ENCODE measurements at places on chromosomes 1 and 21.
A peak's percentile ranks its signal among the peaks of the same experiment; 100 is the strongest.

- no peak for DNase-seq
Measured at GRCh38 chr1:235073968-235074522, 54.6 kb downstream of the TOMM20 start.

GRCh38 chr1:30190511-30191153, 532.8 kb downstream of the MATN1 start:
- no peak for DNase-seq

DNA sequence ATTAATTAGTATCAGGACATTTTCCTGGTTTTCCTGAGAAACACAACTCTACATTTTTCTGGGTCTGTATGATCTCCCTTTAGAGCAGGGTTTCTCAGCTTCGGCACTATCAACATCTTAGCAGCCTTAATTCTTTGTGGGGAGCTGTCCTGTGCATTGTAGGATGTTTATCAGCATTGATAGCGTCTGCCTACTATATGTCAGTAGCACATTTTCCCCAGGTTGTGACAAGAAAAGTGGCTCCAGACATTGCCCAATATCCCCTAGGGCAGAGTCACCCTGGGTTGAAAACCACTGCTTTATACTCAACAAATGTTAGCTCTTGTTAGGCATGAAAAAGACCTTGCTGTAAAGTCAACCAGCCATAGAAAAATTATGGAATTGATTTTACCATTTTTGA, 195.1 kb upstream of the FMN2 start:
- no peak for DNase-seq

DNA sequence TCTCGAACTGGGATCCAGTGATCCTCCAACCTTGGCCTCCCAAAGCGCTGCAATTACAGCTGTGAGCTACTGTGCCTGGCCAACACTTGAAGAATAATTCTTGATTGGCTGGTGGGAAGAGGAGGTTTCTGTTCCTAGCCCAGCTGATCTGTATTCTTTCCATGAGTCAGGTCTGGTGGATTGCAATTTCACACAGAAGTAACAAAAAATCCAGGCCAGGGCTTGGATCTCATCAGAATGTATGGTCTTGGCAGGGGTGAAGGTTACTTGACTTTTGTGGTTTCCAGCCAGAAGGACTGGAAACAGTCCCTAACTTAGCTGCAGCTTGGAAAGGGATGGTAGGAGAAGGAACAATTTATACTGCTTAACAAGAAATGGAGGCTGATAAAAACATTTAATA, 5.1 kb upstream of the HP1BP3 start:
- DNase-seq, result no peak

- no peak for DNase-seq
Measured at GRCh38 chr1:234089396-234089795, 184.9 kb downstream of the SLC35F3 start.

- peak; percentile 11 for DNase-seq
Measured at GRCh38 chr1:154502744-154503115, 518 bp upstream of the SHE start.

DNA sequence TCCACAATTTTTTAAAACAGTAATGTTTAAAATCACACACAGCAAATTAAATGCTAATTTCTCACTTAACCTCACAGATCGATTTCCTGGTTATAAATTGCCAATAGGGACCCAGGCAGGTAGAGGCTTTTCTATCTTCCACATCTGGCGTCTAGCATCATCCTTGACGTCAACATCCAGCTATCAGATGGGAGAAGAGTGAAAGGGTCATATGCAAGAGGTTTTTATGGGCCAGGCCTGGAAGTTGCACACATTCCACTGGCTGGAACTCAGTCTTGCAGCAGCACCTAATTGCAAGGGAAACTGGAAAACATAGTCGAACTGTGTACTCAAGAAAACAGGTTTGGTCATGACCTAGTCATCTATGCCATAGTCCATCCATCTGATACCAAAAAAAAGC, 6.0 kb upstream of the EEIG2 start:
- no peak for DNase-seq

DNA sequence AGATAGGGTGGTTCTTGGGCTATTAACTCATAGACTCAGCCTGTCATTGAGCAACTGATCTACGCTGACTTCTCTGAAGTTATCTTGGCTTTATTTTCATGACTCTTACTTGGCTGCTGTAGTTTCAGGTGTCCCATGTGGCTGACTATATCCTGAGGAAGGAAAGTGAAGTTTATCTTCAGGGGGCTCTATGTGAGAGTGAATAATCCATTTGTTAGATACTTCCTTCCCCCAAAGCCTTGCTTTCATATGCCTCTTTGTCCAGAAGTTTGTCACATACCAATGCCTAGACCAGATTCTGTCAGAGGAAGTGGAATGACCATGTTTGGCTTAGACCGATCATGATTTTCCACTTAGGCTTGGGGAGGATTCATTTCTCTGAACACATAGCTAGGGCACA, 27.9 kb upstream of the C1orf87 start:
- no peak for DNase-seq

DNA sequence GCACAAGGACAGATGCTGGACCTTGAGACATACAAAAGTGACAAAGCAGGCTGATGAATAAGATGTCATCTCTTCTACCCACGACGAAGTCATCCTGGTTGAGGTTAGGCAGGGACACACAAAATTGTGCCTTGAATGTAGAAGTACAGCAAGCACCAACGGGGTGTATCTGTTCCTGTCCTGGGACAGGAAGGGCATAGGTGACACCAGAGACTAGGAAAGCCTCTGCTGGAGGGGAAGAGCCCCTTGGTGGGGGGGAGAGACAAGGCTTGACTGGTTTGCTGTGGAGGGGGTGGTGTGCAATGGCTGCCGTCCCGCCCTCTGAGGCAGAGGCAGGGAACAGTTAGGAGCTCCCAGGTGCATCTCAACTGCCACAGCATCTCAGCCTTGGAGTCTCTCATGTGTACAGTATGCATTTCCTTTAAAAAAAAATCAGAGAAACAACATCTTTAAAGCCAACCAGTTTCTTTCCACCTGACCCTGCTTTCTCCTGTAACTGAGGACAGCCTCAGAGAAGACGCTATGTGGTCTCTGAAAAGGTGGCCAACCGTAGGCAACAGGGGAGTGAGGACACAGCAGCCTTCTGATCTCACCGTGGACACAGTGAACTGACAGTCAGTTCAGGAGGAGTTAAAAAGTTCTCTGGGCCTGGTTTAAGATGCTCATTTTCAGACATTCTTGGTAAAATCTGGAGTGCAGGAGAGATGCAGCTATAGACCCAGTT, 17.7 kb upstream of the GFI1 start:
- no peak for DNase-seq

DNA sequence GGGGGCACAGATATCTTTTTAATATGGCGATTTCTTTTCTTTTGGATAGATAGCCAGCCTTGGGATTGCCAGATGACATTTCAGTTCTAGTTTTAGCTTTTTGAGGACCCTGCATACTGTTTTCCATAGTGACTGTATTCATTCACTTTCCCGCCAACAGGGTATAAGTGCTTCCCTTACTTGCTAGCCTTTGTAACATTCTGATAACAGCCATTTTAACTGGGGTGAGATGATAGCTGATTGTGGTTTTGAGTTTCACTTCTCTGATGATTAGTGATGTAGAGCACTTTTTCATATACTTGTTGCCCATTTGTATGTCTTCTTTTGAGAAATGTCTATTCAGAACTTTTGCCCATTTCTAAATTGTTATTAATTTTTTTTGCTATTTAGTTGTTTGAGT, 151.9 kb downstream of the NTPCR start:
- DNase-seq, result no peak

DNA sequence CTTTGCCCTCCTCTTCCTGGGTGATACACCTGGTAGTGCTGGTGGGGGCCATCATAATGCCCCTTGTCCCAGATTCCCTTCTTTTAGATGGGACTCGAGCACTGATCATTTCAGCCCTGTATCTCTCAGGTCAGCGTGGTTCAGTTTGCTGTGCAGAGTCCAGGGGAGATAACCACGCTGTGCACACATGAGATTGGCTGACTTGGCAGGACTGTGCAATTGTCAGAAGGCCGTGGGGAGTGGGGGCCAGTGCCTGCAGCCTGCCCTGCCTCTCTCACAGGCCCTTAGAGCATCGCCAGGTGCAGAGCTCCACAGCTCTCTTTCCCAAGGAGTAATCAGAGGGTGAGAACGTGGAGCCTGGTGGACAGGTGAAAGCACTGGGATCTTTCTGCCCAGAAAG, 15.2 kb downstream of the EPHX1 start:
- DNase-seq, result no peak

DNA sequence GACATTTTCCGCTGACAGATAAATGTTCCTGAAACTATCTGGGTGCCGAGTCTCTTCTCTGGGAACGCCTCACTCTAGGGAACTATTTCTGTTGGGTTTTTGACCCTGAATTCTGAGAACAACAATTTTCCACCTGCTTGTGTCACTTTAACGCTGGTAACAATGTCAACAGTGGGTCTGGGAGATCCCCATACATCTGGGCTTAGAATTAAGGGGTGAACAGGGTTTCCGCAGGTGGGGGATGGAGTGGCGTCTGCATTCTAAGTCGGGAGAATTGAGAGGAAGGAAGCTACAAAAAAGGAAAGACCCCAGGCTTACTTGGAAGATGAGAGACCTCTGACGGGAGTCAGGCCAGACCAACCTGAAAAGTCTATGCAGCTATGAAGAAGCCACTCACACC, 8.7 kb downstream of the CD247 start:
- DNase-seq, result no peak

DNA sequence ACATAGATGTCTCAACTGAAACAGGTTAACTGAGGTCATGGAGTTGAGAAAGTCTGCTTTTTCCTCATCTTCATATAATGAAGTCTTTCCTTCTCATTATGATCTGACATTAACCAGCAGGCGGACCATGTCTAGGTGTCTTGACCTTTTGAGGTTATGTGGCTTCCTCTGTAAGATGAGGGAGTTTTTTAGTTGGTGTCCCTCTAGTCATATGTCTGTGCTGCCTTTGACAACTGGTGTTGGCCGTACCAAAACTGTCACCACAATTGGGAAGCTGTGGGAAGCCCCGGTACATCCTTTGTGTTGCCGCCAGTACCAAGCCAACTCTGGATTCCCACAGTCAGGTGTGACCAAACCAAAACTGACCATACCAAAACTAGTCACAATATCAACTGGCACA, 105.1 kb downstream of the PBX1 start:
- no peak for DNase-seq

GRCh38 chr1:159602501-159602999, 14.9 kb downstream of the APCS start:
- no peak for DNase-seq

- no peak for DNase-seq
Measured at GRCh38 chr1:160907976-160908375, 23.0 kb upstream of the ITLN1 start.

DNA sequence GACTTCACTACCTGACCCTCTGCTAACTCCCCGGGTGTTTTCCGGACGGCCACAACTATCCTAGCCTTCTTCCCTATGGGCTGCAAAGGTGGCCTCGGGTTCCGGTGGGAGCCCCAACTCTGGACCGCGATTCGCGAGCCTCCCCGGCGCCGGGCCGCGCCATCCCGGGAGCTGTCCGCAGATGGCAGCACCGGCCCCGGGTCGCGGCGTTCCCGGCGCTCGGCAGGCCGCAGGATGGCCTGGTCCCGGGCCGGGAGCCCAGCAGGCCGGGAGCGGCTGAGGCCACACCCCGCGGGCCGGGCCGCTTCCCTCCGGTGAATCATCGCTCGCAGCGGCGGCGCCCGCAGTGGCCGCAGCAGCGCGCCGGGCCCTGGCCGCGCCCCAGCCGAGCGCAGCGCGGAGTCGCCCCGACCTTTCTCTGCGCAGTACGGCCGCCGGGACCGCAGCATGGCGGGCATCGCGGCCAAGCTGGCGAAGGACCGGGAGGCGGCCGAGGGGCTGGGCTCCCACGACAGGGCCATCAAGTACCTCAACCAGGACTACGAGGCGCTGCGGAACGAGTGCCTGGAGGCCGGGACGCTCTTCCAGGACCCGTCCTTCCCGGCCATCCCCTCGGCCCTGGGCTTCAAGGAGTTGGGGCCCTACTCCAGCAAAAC, at the start of gene CAPN2:
Gene CAPN2, plus strand, starts transcription at position 346 of the 656 bp plus-strand sequence. Its CDS starts 102 bp downstream, at position 448.
- peak; percentile 58 for DNase-seq

DNA sequence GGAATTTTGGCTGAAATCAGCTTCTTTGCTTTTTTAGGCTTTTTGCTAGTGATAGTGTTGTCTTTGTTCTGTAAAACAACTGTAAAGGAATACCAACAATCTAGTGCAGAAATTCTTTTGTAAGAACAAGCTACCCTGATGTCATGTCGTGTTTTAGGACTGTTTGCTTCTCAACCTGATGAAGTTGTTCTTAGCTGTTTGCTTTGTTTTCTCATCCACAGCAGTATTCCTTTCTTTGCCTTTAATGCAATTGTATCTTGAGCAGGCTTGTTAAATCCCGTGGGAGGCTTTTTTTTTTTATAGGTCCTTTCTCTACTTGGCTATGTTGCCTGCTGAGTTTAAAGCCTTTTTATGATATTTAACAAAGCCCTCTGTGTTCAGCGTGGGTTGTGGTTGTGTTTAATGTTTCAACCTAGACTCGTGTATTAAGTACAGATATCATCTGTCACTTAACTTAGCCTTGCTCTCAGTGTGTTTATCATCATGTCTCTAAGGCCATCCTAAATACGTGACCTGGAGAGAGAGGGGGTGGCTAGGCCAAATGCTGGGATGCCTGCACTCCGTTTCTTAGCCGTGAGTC, 31.6 kb downstream of the ADARB1 start:
- DNase-seq, result no peak

- DNase-seq, result no peak
Measured at GRCh38 chr1:100423832-100424337, 71.6 kb downstream of the CDC14A start.
